ENCODE measurements at places on chromosomes 16 and 17.
A peak's percentile ranks its signal among the peaks of the same experiment; 100 is the strongest.

DNA sequence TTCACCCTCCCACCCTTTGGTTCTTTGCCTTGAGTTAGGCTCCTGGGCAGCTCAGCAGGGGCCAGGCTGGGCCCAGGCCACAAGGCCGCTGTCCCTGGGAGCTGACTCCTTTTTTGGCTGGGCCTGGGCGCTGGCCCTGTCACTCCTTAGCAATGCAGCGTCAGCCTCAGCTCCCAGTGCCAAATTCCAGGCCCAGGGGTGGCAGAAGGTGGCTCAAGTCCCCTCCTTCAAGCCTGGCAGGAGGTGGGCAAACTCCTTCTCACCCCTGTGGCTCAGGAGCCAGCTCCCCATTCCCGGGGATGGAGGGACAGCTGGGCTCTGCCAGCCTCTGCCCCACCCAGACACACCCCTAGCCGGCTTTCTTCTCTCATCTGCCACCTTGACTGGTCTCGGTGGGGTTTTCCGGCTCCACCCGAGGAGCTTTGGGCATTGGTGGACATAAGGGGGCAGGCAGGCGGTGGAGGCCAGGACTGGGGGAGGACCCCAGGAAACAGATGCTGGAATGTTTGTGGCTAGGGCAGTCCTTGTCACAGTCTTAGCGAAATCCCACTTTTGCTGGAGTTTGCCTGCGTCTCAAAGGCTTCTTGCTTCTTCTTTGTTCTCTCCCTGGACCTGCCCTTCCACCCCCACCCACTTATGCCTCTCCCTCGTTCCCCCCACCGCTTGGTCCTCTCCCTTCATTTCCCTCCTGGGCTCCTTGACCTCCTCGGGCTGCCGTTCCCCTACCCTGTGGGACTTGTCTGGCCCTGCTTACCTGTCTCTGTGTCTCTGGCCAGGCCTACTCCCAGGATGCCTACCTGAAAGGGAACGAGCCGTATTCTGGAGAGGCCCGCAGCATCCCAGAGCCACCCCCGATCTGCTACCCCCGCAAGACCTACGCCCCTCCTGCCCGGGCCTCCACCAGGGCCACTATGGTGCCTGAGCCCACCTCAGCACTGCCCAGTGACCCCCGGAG, 37.4 kb downstream of the ARHGAP23 start:
- DNase-seq = peak; percentile 4

GRCh38 chr17:49910094-49910857, 58.7 kb upstream of the DLX4 start:
- DNase-seq = no peak

DNA sequence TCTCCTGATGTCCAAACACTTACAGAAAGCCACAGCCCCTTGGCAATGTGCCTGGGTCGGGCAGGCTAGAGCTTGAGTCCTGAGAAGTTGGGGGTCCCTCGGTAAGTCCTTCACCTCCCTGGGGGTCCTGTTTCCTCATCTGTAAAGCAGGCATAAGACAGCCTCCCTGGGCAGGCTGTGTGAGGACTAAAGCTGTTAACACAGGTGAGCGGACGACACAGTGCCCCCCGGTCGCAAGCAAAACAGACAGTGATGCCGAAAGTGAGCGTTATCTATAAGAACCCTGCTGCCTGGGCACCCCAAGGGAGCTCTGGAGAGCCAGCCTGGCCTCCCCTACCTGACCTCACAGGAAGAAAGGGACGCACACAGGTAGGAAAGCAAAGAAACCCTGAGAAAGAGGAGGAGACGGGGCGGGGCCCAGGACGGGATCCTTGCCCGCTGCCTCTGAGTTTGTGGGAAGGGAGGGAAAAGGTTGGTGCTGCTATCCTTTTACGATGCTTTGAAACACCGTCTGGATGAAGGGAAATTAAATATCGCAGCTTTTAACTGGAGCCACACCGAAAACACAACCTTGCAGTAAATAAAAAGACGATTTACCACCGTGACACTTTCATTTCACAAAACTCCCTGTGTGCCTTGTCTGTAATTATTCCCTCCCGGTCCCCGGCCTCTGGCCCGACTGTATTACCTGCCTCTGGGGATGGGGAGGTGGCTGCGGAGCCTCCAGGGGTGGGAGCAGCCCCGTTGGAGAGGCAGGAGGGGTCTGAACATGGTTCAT, 67.1 kb downstream of the ENGASE start:
- DNase-seq = no peak

GRCh38 chr16:73915935-73916334, 380.7 kb upstream of the PSMD7 start:
- DNase-seq = no peak

GRCh38 chr16:35741546-35741945, 2282.1 kb downstream of the TP53TG3F start:
- DNase-seq = no peak

GRCh38 chr17:50056217-50056960, 479 bp downstream of the ITGA3 start:
- peak; percentile 80 for DNase-seq

DNA sequence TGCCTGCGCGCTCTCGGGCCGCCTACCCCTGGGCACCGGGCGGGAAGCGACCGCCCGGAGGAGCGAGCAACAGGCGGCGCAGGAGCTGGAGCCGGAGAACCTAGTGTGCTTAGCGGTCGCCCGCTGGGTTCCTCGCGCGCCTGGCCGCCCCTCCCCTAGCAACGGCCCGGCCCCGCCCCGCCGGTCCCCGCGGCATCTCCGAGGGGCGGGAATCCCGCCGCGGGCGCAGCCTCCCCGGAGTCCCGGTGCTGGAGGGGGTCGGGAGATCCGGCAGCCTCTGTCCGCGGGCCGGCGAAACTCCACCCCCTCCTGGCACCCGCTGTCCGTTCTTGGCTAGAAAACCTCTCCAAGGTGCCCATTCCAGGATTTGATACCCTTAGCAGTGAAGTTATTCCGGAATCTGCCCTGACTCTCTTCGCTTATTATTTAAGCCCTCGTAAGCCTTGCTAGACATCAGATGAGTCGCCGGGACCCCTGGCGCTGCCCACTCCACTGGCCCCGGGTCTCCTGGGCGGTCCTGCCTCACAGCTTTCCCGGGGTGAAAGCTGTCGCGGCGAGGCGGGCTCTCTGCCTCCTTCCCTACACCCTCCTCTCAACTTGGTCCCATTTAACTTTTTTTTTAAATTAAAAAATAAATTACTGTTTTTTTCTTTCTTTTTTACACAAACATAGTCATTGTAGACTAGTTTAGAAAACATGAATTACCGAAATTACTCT, at the start of gene RPRML:
Gene RPRML (minus strand): TSS at position 107 of the 717 bp plus-strand sequence. CDS start 246 bp downstream, outside the sequence.
- peak; percentile 70 for DNase-seq

- DNase-seq = no peak
Observed at GRCh38 chr17:39270923-39271322, 45.2 kb upstream of the STAC2 start.

GRCh38 chr17:39028690-39029089, 61.5 kb upstream of the FBXO47 start:
- DNase-seq = no peak

Data from HEK293T (cell line).